Kidney epithelial cell (primary cell): ENCODE measurements at places on chromosomes 2 and 18.

GRCh38 chr2:38080346-38080745, 4.4 kb upstream of the CYP1B1 start:
- DNase-seq = no peak

DNA sequence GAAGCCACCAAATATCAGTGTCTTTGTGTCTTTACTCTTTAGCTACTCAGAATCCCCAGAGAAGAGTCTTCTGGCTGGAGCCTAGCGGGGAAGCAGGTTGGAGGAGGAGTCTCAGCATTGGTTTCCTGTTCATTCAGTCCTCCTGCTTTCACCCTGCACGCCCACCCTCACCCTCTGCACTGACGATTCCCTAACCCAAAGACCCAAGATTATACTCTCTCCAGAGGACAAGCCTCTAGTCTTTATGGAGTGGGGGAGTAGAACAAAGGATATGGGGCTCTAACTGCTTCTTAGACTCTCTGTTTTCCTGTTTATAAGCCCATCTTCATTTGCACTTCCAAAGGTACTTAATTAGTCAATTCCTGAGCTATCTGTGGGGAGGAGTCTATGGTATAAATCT, 338.8 kb downstream of the AGPS start:
- DNase-seq = no peak

DNA sequence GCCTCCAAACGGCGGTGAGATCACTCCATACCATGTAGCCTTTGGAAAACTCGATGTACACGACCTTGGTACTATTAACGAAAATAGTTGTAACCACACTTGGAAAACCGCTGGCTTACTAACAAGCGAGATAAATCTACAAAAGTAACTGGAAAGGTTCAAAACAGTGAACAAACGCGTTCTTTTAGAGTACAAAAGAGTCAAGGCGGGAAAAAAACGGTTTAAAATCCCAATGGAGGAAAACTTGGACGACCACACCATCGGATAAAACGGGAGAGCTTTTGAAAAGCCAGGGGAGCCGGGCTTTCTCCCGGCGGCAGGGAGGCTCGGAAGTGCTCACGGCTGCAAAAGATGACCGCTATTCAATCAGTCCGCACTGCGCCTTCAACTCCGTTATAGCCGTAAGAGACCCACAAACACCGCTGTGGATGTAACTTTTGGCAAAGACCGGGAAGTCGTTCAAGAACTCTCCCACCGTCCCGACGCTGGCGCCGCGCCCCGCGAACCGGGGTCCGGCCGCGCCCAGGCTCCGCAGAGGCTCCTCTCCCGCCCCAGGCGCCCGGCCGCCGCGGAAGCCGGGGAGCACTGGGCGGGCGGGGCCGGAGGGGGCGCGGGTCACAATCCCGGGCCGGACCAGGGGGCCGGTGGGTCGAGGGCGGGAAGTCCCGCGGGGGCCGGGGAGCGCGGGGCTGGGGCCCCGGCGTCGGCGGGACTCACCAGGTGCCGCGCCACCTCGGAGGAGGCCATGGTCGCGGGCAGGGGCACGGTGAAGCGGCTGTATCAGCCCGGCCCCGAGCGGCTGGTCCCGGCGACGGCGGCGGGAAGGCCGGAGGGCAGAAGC, 465 bp downstream of the SEPTIN10 start:
- DNase-seq = no peak

GRCh38 chr2:121125350-121125749, 159.7 kb downstream of the TFCP2L1 start:
- no peak for DNase-seq

GRCh38 chr2:8502316-8502715, 179.5 kb upstream of the ID2 start:
- no peak for DNase-seq

DNA sequence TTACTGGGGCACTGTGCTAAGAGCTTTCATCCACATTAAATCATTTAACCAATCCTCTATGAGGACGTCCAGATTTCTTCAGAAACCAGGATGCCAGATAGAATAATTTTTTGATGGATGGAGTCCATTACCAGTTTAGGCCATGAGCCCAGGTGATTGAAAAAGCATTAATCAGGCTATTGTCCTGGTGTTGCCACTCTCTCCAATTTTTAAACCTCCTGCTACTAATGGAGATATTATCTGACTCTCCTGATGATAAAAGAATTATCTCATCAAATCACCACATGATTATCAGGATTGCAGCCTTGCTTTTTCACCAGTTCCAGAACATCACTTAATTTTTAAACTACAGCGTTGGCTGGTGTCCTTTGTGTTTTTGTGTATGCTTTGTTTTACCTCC, 402.2 kb downstream of the CLIP4 start:
- DNase-seq = no peak

GRCh38 chr2:47028846-47029560, 113.4 kb upstream of the MCFD2 start:
- no peak for DNase-seq

DNA sequence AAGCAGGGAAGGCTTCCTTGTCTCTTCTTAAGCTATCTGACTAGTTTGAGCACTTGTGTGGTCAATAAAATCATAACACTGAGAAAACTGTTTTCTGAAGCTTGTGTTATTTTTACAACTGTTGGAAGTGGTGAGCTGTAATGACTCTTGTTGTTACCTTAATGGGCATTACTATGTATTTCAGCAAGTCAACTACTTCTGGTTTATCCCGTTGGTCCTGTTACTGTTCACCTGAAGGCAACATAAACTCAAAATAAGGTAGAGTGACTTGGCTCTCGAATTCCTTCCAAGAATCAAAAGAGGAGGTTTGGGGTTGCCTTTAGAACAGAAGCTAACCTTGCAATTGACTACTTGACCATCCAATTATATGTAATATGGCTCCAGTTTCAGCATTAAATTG, 23.2 kb upstream of the FIGN start:
- no peak for DNase-seq

- peak; percentile 29 for DNase-seq
These were observed 40.3 kb downstream of the LHCGR start for GRCh38 chr2:48715042-48715899.

GRCh38 chr18:62979900-62980299, 264.6 kb downstream of the PHLPP1 start:
- no peak for DNase-seq

- no peak for DNase-seq
These were observed 85.4 kb downstream of the RTN4 start for GRCh38 chr2:54964816-54965215.

DNA sequence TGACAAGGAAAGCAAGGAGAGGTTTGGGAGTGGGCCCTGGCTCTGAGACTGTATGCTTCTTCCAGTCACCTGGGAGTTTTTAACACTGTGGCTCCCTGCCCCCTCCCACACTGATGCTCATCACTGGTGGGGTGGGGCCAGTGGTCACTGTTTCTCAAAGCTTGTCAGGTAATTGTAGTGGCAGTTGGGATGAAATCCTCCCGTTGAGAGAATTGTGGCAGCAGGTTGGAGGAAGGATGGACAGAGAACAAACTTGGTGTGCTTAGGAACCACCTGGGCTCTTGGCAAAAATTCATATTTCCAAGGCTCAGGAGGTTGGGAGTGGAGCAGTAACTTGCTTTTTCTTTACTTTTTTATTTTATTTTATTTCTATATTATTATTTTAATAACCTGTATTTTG, 25.1 kb downstream of the DGKD start:
- no peak for DNase-seq

DNA sequence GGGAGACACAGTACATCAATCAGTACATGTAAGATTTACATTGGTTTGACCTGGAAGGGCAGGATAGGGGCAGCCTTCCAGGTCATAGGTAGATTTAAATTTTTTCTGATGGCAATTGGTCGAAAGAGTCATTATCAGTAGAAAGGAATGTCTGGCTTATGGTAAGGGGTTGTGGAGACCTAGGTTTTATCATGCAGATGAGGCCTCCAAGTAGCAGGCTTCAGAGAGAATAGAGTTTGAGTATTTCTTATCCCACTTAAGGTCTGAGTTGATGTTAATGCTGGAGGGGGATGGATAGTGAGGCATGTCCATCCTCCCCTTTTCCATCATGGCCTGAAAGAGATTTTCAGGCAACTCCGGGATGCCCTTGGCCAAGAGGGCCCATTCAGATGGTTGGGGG, 60.7 kb downstream of the SPTBN1 start:
- no peak for DNase-seq

GRCh38 chr2:241118737-241119505, 16.8 kb upstream of the MTERF4 start:
- no peak for DNase-seq

- DNase-seq = no peak
These were observed 5.7 kb downstream of the PTPRM start for GRCh38 chr18:7572822-7573221.

DNA sequence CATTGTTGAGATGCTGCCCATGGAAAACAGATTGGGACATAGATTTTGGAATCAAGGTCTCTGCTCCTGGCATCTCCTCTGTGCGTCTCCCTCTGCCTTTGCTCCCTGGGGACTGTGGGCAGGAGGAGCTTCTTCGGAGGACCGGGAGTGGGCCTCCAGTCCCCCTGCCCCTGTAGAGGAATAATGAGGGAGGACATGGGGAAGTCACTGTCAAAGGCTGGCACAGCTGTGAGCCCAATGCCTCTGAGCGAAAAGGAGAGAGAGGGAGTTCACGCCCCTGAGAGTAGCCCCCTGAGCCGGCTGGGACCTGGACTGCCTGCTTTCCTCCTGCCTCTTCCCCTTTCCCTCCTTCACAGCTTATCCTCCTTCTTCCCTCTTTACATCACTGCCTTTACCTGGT, 195.0 kb downstream of the LOXHD1 start:
- DNase-seq = no peak

DNA sequence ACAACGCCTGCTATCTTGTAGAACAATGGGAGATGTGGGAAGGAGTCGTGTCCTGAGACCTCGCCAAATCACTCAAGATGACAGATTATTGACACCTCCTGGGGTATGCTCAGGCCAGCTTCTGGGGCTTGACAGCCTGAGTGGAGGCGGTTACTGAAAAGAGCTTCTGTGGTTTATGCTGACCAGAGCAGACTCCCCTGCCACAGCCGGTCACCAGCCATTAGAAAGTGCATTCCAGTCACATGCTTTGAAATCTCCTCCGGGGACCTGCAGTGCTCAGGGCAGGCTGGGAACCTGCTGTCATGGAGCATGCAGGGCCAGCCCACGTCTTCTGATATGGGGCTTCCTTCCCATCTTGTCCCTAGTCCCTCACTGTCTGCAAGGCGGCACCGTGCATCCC, 215.9 kb downstream of the SEPTIN10 start:
- no peak for DNase-seq

DNA sequence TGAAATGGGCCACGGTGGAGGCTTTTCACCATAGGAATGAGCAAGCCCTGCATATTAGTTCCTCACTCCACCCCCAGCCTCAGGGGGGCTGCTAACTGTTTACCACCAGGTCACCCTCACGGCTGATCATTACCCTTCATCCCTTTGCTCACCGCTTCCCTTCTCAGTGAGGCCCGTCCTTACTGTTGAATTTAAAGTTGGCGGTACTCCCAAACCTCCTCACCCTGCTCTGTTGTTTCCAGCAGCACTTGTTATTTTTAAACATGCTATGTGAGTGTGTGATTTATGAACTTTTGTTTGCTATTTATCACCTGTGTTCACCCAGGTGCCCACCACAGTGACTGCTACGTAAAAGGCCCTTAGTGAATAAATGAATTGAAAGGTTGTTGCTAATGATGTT, 243.6 kb downstream of the ZNF407 start:
- no peak for DNase-seq

- no peak for DNase-seq
These were observed 325.9 kb downstream of the SLC8A1 start for GRCh38 chr2:40126006-40126405.

- no peak for DNase-seq
These were observed 6.0 kb downstream of the RPIA start for GRCh38 chr2:88697370-88698026.

GRCh38 chr18:59820663-59821062, 79.1 kb upstream of the PMAIP1 start:
- no peak for DNase-seq

GRCh38 chr2:237390235-237390634, 23.7 kb downstream of the COL6A3 start:
- DNase-seq = no peak

DNA sequence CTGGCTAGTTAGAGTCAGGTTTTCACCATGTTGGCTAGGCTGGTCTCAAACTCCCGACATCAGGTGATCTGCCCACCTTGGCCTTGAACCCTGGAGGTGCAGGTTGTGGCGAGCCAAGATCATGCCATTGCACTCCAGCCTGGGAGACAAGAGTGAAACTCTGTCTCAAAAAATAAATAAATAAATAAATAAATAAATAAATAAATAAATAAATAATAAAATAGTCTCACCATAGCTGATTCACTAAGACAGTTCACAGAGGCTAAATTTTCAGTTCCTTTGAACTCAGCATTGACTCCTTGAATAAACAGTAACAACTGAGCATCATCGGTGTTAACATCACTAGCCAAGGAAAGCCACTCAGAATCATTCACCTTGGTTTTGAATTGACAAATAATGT, 32.7 kb downstream of the GNAL start:
- no peak for DNase-seq

DNA sequence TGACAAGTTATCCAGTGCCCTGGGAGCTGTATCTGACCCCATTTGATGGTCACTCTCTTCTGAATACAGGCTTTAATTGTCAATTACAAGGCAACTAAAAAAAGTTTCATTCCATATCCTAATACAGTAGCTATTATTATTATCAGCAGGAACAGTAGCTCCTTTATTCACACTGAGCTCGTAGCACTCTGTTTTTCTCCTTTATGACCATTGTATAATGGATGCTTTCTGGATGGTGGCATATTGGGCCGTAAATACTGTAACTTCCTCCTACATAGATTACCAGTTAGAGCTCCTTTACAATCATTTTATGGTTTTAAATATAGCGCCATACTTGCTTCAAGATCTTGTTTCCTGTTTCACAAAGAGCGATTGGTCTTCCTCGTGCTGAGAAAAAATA, 1040.3 kb downstream of the TSN start:
- DNase-seq = no peak

DNA sequence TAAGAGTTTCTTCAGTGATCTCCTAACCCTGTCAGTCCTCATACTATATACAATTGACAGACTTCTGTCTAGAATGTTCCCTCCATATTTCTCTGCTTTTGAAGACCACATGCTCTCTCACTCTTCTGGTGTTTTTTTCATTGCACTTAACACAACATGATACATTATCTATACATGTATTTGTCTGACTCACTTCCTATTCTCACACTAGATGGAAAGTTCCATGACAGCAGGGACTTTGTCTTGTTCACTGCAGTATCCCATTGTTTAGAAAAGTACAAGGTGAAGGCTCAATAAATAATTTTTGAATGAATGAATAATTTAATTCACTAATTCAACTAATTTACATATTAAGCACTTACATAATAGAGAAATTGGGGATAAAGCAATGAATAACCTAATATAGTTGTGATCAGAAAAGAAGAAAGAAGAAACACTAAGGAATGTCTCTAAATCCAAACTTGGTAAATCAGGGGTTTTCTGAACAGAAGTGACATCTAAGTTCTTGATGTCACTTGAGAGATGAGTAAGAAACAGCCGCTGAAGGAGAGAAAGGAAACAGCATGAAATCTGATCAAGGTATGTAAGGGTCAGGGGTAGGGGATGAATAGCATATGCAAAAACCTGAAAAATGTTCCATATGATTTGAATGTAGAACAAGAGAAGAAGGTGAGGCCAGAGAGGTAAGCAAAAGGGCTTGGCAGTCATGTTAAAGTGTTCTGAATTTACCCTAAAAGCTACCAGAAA, 42.4 kb downstream of the MBD2 start:
- DNase-seq = no peak
